ENCODE measurements at places on chromosomes 2 and 18.

DNA sequence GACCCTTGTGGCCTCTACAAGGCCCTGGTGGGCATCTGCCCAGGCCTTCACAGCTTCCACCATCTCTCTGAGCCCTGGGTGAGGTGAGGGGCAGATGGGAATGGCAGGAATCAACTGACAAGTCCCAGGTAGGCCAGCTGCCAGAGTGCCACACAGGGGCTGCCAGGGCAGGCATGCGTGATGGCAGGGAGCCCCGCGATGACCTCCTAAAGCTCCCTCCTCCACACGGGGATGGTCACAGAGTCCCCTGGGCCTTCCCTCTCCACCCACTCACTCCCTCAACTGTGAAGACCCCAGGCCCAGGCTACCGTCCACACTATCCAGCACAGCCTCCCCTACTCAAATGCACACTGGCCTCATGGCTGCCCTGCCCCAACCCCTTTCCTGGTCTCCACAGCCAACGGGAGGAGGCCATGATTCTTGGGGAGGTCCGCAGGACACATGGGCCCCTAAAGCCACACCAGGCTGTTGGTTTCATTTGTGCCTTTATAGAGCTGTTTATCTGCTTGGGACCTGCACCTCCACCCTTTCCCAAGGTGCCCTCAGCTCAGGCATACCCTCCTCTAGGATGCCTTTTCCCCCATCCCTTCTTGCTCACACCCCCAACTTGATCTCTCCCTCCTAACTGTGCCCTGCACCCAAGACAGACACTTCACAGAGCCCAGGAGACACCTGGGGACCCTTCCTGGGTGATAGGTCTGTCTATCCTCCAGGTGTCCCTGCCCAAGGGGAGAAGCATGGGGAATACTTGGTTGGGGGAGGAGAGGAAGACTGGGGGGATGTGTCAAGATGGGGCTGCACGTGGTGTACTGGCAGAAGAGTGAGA is 2.0 kb downstream of the PROC start:
- DNase-seq, result no peak

DNA sequence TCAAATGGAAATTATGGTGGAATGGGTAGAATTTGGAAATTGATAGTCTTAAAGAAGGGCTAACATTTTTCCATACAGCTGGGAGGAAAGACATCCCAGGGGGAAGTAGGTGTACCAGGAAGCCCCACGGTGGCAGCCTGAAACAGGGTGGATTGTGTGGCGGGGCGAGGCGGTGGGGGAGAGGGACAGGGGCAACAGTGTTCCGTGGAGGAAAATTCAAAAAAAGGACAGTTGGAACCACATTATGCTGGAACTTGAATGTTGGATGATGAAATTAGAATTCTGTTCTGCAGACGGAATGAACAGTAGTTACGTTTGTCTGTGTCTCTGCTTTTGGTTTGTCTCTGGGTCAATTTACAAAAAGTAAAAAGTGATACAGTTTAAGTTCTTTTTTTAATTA is 10.6 kb upstream of the CIB4 start:
- DNase-seq, result no peak

DNA sequence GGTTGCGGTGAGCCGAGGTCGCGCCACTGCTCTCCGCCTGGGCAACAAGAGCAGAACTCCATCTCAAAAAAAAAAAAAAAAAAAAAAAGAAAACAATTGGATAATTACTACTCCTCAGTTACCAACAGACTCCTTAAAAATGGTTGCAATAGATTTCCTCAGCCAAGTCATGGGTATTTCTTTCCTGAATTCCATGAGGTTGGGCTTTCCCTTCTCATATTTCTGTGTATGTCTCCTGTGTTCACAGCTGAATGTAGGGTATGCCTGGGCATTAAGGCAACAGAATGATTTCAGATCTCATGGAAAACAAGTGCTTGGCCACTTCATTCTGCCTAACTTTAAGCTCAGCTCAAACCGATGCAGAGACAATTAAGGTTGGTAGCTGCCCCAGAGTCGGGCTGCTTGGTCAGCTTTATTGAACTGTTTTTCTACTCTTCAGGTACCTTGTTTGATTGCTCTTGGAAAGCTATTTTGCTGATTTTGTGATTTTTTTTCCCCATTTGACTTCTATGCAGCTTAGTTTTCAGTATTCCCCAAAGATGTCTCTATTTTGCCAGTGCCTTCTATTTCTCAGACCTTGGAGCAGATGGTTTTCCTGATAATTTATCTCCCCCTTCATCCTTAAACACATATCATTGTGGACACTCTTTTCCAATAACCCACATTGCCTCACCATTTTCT is 24.8 kb downstream of the KIF5C start:
- peak; percentile 38 for DNase-seq

DNA sequence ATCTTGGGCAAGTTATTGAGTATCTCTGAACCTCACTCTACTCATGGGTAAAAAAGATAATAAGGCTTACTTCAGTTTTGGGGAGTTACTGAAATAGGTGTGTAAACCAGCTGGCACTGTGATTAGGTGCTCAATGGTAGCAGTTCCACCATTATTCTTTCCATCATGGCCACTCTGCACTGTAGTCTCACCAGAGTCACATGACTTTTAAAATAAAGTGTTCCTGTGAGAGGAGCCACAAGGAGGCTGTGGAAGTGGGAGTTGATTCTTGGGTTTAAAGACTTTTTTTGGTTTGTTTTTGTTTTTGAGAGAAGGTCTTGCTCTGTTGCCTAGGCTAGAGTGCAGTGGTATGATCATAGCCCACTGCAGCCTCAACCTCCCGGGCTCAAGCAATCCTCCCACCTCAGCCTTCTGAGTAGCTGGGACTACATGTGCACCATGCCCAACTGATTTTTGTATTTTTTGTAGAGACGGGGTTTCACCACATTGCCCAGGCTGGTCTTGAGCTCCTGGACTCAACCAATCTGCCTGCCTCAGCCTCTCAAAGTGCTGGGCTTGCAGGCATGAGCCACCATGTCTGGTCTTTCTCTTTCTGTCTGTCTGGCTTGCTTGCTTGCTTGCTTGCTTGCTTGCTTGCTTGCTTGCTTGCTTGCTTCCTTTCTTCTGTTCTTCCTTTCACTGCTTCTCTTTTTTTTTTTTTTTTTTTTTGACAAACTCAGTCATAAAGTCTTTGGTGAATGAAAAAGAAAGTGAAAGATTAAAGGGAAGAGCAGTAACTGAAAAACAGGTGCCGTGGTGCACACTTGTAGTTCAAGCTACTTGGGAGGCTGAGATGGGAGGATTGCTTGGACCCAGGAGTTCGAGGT is 21.2 kb upstream of the ACVR1 start:
- DNase-seq, result no peak

DNA sequence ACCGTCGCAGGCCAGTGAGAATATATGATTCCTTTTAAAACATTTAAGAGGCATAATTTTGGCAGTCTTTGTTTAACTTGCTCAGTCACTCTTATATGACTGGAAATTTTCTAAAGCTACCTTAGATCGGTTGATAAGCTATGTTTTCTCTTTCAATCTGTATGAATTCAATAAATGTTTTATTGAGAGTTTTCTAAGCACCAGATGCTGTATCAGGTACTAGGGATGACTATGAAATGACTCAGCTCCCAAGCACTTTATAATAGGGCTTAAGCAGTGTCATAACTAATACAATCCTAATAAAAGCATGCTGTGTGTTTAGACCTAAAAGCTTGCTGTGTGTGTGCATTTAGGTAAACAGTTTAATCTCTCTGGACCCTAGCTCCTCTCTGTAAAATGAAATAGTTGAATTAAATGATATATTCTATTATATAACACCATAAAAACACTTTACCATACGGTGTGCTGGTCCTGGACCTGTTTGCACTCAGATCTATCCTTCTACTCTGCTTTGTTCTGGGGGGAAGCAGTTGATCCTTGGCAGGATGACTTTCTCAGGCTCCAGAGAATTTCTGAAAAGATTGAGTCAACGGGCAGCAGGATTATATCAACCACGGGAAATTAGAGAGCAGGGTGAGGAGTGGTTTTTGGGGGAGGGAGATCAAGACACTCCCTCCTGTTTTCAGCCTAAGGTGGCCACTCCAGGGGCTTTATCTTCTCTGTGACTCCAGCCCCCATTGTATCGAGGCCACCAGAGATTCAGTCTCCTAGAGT is 26.1 kb upstream of the SLC38A11 start:
- peak; percentile 30 for DNase-seq

GRCh38 chr2:74441690-74442482 is at the start of gene RTKN:
RTKN (minus strand) TSS chr2:74441937; CDS start chr2:74441816, 121 bp downstream.
- peak; percentile 42 for DNase-seq

GRCh38 chr2:227706859-227707258 is 11.0 kb downstream of the SLC19A3 start:
- DNase-seq, result no peak

GRCh38 chr2:135898234-135898786 is 22.1 kb upstream of the MCM6 start:
- no peak for DNase-seq

- DNase-seq, result no peak
Measured at GRCh38 chr18:59354731-59355130, 4.3 kb downstream of the LMAN1 start.

DNA sequence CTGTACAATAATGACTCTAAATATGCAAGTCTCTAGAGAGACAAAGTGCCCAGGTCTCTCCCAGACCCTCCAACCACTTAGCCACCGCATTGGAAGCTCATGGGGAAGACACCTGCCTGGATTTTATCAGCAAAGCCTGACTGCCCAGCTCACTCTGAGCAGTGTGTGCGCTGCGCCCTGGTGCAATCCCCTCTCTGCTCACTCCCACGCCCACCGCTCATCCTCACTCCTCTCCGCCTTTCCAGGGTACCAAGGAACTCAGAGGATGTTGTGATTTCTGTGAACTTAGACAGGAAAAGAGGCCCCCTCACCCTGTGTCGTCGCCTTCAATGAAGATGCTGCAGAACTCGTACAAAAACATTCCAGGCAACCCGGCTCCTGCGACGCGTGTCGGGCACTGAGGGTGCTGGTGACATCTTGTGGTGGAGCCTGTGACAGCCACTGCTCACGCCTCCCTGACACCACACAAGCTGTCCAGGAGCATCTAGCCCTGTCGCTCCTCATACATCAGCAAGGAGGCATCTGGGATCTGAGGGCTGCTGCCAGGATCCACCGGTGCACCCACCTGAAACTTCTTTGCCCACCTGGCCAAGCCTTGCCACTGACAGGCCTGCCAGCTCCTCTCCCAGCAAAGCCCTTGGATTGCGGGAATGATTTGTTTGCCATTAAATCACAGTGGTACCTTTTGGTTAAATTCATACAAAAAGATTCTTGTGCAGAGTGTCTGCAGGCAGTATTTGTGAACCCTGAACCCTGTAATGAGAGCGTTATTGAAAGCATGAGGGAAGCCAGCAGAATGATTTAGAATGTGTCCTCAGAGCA is 220.4 kb downstream of the ZNF516 start:
- DNase-seq, result peak; percentile 24

GRCh38 chr2:9333591-9334171 is 89.6 kb downstream of the ITGB1BP1 start:
- peak; percentile 70 for DNase-seq

DNA sequence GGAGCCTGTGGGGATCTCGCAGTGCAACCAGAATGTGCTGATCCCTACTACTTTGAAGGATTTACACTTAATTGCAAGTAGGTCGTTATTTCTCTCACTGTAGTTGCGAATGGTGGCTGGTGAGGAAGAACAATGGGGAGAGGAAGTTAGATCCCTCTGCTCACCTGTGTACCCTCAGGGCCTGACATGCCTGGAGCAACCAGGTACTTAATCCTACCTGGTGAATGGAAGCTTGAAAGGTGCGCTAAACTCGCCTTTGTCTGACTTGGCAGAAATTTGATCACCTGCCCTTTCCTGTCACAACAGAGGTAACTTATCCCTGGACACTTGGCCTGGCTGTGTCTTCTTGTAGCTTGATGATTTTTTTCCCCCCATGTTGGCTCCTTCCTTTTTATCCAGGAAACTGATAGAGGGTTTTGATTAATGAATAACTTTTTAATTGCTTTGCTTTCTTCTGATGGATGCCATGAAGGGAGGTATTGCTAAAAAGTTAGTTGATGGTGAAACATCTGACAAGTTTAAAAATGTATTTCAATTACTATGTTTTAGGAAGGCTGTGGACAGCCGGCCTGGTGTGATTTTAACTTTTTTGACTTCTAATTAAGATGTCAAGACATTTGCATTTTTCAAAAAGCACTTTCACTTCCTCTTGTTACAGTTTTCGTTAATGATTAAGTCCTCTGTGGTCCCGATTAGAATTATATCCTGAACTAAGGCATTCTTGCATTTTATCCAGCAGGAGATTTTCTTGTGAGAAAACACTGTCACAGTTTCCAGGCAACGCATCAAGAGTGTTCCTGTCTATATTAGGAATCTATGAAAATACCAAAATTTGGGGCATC is 9.2 kb downstream of the SGPP2 start:
- peak; percentile 87 for DNase-seq

GRCh38 chr18:46761059-46761769 is 4.4 kb upstream of the ST8SIA5 start:
- DNase-seq, result peak; percentile 77

- peak; percentile 47 for DNase-seq
Measured at GRCh38 chr2:29106980-29107388, 8.2 kb upstream of the CLIP4 start.

DNA sequence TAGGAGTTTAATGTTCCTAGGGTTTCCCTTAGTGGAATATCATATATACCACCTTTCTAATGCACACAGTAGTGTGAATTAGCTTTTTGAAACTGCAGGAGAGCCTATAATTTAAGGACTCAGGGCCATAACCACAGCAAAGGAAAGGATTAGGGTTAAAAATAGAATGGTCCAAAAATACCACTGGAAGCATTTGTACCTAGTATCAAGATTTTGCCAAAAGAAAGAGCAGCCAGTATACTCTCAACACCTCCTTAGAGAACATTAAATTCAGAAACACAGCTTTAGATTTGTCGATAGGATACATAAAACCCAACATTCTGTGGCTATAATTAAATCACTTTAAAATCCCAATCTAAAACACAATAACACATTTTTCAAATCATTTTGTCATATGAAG is 634.9 kb downstream of the EPHA4 start:
- no peak for DNase-seq

All from DMS153 (cell line).